Fibroblast of lung (primary cell): ENCODE measurements at places on chromosomes 5 and 9. TPM values are rescaled to one million over a fixed set of nuclear protein-coding genes. Genes with fewer than 3 reads are reported as not detected.

SLC25A48 gene
- not detected in 2 replicates for total RNA-seq

BARX1 gene
- not detected in 2 replicates for total RNA-seq

DNA sequence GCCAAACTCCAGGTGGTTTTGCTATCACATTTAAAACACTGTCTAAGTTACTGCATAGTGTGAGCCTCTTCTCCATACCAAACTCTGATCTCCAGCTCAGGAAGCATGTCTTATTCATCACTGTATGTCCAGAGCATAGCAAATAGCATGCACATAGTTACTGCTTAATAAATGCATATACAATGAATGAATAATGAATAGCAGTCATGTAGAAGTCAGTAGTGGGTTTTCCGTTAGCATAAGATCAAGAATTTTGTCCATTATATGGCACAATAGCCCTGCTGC, 329.4 kb downstream of the ARRDC3 start:
- DNase-seq: no peak

- no peak for DNase-seq
Observed at GRCh38 chr5:1048861-1049838, 40.5 kb downstream of the NKD2 start.

GRCh38 chr5:148152781-148153180, 15.6 kb upstream of the SPINK14 start:
- no peak for DNase-seq
